ENCODE measurements at places on chromosomes 12 and 14.

DNA sequence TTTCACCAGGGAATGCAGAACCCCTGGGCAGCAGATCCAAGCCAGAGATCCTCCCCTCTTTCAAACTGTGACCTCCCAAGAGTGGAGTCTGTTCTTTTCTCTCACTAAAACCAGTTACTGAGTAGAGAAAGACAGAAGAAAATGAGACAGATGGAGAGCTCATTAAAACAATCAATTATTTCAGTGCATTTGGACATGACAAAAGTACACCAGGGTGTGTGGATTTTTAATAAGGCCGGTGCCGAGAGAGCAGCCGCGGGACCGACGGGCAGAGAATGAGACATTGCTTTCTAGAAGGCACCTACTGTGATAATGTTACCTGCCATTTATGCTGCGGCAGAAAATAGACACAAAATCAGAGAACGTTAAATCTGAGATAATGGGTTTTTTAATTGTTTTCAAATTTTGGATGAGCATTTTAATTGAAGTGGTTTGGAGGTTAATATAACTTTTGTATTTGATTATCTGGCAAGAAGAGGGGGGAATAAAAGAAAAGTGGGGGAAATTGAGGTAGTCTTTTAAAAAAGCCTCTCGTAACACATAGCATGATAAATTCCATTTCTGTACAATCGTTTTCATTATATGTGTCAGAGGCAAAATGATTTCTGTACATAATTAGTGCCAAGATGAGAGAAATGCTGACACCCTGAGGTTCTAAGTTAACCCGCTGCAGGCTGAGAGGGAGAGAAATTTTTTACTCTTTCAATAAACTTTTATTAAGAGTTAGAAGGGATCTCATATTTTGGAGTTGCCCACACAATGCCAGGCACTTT lies 70.8 kb downstream of the HSPB8 start:
- no peak for DNase-seq

DNA sequence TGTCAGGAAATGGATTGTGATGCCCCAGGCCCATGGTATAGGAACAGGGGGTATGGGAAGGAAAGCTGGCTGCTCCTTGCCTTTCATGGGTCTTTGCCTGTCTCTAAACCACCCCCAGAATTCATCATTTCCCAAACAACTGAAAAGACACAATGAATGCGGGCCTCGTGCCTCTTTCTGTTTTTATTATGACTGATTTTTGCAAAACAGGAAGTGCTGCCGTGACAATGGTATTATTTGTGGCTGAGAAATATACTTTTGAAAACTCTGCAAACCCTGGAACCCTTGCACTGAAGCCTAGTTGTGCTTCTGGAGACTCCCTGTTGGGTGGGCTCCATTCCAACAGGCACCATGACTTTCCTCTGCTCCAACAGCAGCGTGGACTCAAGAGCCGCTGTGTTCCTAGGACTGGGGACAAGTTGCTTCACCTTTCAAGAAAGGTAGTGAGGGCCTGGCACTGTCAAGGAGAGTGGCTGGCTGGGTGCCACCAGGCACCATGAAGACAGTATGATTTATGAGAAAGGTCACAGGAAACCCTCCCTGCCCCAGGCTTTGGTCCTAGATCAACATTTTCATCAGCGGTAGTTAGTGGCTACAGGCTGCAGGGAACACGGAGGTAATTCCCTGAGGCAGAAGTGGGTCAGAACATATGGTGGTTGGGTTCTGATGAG lies 4.8 kb upstream of the DGLUCY start:
- peak; percentile 55 for DNase-seq

GRCh38 chr14:91927800-91928199 lies 19.7 kb downstream of the FBLN5 start:
- DNase-seq = no peak

DNA sequence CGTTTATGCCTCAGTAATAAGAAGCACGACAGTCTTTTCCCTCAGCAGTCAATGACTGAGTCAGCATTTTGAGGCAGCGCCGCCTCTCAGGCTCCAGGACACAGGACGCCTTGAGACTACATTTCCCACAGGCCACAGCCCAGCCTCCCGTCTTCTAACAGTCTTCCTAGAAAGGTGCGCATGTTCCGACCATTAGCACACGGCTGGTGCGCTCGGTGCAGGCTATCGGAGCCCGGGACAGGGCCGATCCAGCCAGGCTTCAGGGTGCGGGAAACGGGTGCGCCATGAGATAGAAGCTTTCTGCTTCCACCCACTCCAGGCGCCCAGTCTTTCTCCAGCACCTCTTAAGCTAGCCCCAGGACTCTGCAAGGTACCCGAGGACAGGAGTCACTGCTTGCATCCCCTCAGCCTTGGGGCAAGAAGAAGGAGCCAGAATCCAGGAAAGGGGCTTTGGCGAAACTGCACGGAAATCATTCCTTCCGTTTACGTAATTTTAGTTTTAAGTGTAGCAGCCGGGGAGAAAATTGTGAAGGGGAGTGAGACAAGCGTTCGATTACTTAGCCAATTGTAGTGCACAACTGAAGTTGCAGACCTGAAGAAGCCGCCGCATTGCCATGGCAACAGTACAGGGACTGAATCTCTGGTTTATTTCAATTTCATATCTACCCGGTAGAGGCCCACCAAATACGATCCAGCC lies 54.0 kb downstream of the ZNF641 start:
- peak; percentile 35 for DNase-seq

GRCh38 chr14:67461341-67461985 lies 27.1 kb downstream of the TMEM229B start:
- DNase-seq = no peak

- DNase-seq = no peak
Observed at GRCh38 chr14:64601571-64601970, 51.8 kb downstream of the PPP1R36 start.
